ENCODE measurements at places on chromosomes 11 and 22. TPM values are rescaled to one million over a fixed set of nuclear protein-coding genes. Genes with fewer than 3 reads are reported as not detected.

DNA sequence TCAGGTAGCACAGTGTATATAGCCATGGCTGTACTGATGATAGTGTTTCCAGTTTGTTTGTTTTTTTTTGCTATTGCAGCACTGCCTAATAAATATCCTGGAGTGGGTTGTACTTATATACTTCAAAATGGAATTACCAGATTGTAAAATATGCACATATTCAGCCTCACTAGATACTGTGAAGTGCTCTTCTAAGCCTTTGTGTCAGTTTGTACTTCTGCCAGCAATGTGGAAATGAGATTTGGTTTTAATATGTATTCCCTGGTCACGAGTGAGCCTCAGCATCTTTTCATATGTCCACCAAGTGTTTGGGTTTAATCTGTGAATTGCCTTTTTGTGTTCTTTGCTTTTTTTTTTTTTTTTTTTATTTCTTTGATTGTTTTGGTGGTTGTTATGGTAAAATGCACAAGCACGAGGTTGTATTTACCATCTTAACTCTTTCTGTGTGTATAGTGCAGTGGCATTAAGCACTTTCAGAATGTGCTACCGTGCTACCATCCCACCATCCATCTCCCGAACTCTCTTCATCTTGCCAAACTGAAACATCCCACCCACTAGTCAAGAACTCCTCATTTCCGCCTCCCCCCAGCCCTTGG lies 34.9 kb downstream of the ST3GAL4 start:
- DNase-seq: no peak

DNA sequence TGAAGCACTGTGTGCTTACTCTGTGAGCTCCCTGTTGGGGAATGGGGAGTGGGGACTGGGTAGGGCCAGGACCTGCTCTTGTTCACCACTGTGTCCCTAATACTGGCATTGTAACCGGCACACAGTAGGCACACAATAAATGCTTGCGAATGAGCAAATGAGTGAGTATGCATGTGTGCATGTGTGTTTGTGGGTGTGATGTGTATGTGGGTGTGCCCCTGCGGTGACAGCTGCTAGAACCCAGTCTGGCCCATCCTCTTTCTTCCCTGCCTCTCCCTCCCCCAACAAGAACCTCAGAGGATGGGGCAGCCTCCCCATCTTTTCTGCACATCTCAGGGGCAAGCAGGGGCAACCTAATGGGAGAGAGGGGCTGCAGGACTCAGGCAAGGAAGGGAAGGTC lies 90.5 kb downstream of the MN1 start:
- DNase-seq: no peak

DNA sequence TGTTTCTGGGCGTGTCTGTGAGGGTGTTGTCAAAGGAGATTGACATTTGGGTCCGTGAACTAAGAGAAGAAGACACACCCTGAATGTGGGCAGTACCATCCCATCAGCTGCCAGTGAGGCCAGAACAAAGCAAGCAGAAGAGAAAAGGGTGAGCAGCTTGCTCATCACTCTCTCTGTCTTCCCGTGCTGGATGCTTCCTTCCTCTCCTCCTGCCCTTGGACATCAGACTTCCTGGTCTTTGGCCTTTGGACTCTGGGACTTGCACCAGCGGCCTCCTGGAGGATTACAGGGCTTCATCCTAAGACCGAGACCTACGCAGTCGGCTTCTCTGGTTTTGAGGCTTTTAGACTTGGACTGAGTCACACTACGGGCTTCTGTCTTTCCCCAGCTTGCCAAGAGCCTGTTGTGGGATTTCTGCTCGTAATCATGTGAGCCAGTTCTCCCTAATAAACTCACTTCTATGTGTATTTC lies 18.8 kb downstream of the APOL2 start:
- DNase-seq: no peak

DNA sequence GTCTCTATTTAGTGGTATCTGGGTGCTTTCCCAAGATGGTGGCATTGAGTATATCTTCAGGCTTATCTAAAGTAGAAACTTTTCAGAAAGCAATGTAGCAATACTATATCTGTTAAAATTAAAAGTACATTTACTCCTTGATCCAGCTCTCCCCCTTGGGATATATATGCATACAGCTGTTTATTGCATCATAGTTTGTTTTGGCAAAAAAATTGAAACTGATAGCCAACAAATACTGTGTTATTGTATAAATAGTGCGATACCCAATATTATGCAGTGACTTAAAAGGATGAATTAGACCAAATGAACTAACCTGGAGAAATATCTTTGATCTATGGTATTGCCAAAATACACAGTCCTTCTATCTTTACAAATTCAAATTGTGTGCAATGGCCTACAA lies 8.4 kb upstream of the OR10A3 start:
- DNase-seq: no peak

- DNase-seq: peak; percentile 62
These were observed 380.1 kb upstream of the SYN3 start for GRCh38 chr22:33438273-33438672.

GRCh38 chr11:11010624-11011127 lies 152.8 kb upstream of the ZBED5 start:
- peak; percentile 16 for DNase-seq

DNA sequence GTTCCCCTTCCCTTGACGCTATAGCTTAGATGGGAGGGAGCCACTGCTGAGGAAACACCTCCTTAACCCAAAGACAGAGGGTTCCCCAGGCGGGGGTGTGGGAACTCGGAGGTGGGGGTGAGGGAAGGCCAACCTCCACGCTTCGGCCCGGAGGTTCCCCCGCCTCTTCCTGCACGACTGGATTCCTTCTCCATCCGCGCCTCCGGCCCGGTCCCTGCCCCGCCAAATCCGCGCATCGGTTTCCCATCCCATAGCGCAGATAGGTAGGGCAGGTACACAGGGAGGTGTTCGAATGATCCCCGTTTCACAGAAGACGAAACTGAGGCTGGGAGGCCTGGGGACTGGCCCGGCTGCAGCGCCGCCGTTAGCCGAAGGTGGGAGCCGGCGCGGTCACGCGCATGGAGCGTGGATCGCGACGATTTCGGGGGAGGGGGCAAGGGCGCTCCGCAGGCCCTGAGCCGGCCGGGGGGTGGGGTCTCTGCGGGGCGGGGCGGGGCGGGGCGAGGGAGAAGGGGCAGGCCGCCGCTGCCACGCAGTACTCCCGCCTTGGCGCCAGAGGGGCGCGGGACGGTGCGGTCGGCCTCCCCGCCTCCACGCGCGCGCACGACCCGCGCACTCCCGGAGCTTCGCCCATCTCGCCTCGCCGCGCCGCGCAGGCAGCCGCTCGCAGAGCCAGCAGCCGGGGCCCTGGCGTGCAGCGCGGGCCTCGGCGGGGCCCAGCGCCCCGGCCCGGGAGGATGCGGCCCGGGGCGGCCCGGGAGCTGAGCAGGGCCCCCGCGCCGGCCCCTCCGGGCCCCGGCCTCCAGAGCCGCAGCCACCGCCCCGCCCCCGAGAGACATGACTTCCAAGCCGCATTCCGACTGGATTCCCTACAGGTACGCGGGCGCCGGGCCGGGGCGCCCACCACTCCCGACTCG lies at the start of gene TUB:
Gene TUB (plus strand): TSS at position 538 of the 917 bp plus-strand sequence. CDS start 300 bp downstream, at position 838.
- DNase-seq: no peak

- no peak for DNase-seq
These were observed 515.7 kb downstream of the BUD13 start for GRCh38 chr11:116257092-116257491.

GRCh38 chr11:11004069-11004468 lies 146.2 kb upstream of the ZBED5 start:
- no peak for DNase-seq

DNA sequence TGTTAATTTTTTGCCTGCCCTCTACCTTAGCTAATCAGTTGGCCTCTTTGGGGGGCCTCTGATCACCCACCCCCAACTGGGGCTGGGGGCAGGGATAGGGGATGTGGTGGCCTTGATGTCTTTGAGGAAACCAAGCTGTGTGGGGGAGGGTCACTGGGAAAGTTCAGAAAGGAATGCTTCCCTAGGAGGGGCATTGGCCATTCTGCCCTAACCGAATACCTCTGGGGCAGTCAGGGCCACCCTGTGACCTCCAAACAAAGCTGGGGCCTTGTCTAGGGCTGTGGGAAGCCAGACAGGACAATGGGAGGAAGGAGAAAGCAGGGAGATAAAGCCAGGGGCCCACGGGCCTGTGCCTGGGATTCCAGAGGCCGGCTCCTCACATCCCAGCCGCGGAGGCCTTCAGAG lies 97.5 kb downstream of the TSPAN18 start:
- DNase-seq: no peak

DNA sequence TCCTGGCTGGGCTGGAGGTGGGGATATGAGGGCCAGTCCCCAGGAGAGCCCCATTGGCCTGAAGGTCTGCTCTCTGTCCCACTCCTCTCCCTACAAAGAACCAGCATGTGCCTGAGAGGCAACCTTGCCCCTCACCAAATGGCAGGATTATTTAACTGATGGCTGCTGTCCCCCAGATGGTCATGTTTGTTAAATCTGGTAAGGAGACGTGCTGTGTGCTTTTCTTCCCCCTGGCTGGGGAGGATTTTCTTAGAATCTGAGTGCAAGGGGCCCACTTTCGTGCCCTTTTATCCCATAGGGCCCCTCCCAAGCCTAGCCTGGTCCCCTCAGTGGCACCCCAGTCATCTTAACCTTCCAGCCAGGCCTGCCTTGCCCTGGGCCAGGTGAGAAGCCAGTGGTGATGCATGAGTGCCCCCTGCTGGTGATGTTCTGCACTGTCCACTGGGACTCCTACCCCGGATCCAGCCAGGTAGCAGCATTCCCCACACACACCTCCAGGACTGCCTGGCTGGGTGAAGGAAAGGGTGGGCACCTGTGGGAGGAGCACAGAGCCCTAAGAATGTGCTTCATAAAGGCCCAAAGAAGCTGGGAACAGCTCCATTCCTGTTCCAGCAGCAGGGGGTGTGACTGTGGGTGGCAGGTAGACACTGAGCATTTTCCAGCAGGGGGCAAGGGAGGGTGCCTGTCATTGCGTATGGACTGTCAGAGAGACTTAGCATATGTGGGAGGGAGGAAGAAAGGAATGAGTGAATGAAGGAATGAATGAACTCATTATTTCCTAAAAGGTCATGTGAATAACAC lies 28.9 kb downstream of the MFNG start:
- DNase-seq: no peak

- DNase-seq: no peak
These were observed 14.3 kb upstream of the AIFM3 start for GRCh38 chr22:20952544-20953341.

GRCh38 chr22:46131151-46131587 lies 19.2 kb upstream of the PPARA start:
- no peak for DNase-seq

- DNase-seq: no peak
These were observed 157.7 kb downstream of the ADAMTS15 start for GRCh38 chr11:130606178-130606577.

GRCh38 chr11:110362971-110363509 lies 66.6 kb upstream of the RDX start:
- no peak for DNase-seq

DNA sequence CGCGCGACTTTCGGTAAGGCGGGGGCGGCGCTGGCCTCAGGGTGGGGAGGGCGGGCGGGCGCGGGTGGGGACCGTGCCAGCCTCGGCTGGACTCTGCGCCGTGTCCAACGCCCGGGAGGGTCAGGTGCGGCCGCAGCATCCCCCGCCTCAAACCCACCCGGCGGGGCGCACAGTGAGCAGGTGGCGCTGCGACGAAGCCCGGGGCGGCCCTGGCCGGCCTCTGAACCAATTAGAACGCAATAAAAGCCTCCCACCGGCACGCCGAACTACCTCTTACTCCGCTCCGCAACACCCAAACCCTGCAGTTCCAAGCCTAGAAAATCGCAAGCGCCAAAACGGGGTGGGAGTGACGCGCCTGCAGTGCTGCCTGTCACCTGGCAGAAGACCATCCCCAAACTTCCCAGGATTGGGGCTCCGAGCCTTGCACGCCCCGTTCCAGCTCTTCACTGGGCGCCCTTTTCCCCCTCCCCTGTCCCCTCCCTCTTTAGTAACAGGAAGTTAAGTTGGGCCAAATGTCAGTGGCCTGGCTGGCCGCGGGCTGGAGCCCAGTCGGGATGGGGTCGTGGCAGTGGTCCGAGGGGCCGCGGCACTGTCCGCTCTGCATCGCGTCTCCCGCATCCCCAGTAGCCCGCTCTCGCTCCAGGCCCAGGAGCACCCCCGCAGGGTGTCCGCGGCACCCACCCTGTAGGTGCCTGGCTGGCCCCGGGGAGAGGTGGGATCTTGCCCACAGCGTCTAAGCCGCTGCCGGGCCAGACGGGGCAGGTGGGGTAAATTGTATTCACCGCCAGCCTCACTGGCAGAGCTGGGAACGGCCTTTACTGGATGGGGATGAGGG lies 541 bp downstream of the MICAL2 start:
- no peak for DNase-seq

DNA sequence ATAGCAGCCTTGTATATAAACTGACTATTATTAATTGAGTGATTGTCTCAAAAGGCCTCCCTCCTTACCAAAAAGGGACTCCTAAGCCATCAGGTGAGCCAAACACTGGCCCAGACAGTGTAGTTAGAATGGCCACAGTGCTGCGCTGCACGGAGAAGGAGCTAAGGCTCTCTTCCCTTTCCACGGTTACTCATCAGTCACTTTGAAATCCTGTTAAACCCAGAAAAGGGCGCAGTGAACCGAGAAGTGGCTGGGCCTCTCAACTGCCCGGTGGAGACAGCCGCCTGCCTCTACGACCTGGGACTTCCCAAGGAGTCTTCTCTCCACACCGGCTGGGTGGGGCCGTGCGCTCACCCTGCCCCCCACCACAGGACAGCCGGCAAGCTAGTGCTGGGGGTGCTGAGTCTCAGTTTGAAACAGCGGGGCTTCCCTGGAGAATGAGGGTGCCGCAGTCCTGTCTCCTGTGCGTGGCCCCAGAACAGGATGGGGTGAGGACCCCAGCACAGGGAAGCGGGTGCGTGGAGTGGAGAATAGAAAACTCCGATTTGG lies 1.3 kb downstream of the MYH9 start:
- peak; percentile 80 for DNase-seq

GRCh38 chr11:78555592-78555991 lies 19.1 kb downstream of the NARS2 start:
- DNase-seq: no peak

- no peak for DNase-seq
These were observed 160.5 kb downstream of the DDX10 start for GRCh38 chr11:108825381-108825780.

DNA sequence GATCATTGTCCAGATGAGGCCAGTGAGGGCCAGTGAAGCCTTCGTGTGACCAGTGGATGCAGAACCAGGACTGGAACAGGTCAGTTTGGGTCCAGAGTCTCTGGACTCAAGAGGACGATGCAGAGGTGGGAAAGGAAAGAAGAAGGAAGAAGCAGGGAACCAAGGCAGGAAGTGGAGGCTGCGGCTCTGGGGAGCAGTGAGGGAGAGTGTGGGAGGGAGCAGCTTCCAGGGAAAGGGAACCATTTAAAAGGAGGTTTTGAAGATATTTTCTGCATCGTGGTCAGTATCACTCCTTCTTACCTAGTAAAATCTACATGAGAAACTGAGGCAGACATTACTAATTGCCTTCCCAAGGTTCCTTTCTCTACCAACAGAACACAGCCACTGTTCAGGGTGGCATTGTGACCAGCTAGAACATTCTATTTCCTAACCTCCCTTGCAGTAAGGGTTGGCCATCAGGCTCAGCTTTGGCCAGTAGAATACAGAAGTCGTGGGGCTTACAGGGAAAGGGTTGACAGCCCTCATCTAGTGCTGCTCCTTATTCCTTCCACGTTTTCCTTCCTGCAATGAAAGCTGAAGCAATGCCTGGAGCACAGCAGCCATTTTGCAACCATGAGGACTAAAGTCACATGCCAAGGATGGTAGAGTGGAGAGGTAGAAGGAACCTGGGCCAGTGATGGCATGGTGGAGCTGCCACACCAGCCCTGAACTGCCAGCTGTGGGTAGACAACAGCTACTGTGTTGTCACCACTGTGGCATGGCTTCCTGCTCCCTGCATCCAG lies 29.1 kb upstream of the LINC01488 start:
- DNase-seq: no peak

TEX12 gene
- total RNA-seq: not detected

OR8D1 gene
- not detected for total RNA-seq

CCDC15 gene
- total RNA-seq: 3.4 TPM

KCNE3 gene
- 4.9 TPM for total RNA-seq

TTC28 gene
- total RNA-seq: 3.7 TPM

TMPRSS6 gene
- not detected for total RNA-seq

Data from epithelial cell of proximal tubule (primary cell).